ENCODE measurements at places on chromosomes 5 and 9.

DNA sequence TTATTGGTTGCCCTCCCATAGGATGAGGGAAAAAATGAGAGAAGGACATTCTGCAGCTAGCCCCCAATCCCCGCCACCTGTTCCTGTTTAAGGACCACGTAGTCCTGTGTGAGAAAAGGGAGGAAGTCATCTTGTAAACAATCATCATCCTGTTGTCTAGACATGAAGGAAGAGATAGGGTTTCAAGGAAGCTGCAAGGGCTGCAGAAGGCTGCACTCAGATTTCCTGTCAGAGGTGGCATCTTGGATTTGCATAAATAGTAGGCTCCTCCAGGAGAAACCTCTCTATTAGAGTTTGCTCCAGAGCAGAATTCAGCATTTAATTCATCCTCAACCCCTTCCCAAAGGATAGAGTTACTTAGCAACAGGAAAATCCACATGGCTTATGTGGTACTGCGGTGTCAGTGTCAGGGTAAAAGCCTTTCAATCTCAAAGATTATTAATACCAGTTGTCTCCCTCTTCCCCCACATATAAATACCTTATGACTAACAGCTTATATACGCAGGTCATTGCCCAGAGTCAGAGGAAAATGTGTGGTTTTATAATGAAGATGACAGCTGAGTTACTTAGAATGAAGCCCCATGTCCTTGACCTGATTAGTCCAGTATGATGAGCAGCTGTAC is 4.6 kb upstream of the DNAJC18 start:
- DNase-seq, result no peak

GRCh38 chr9:114709636-114710035 is 27.6 kb upstream of the TEX48 start:
- DNase-seq, result no peak

GRCh38 chr9:135256581-135257354 is 169.3 kb downstream of the OLFM1 start:
- DNase-seq, result no peak

GRCh38 chr5:119078071-119078846 is 7.4 kb downstream of the DMXL1 start:
- no peak for DNase-seq

GRCh38 chr5:14190194-14191164 is 47.3 kb downstream of the TRIO start:
- no peak for DNase-seq

- no peak for DNase-seq
These were observed 11.3 kb downstream of the NINJ1 start for GRCh38 chr9:93122721-93123221.

- no peak for DNase-seq
These were observed 79.4 kb upstream of the GLRA1 start for GRCh38 chr5:152004095-152004494.

- DNase-seq, result peak; percentile 79
These were observed 25.6 kb downstream of the OR2V2 start for GRCh38 chr5:181173027-181173419.

GRCh38 chr5:78768781-78769380 is 120.3 kb upstream of the LHFPL2 start:
- DNase-seq, result no peak

All from T-cell (primary cell).